ENCODE measurements at places on chromosomes 5 and 9. TPM values are rescaled to one million over a fixed set of nuclear protein-coding genes. Genes with fewer than 3 reads are reported as not detected.

TRIM52 gene
- total RNA-seq = 1.3 TPM

TMC1 gene
- not detected for total RNA-seq

LCNL1 gene
- 2.5 TPM for total RNA-seq

TMOD1 gene
- 0.13 TPM for total RNA-seq

IL13 gene
- not detected for total RNA-seq

RNF224 gene
- 0.25 TPM for total RNA-seq

ADAMTSL1 gene
- 10.4 TPM for total RNA-seq

ANGPTL2 gene
- total RNA-seq = 3.7 TPM

CNTNAP3B gene
- 6.0 TPM for total RNA-seq

C5orf34 gene
- total RNA-seq = 0.89 TPM

PCDHGA2 gene
- 1.1 TPM for total RNA-seq

PCDHGA5 gene
- 1.5 TPM for total RNA-seq

KIF27 gene
- 1.1 TPM for total RNA-seq

KIF20A gene
- 102 TPM for total RNA-seq

AK8 gene
- 0.49 TPM for total RNA-seq

CDX1 gene
- total RNA-seq = 0.33 TPM

NTNG2 gene
- 1.1 TPM for total RNA-seq

TRIP13 gene
- total RNA-seq = 80.8 TPM

ABHD17B gene
- 15.5 TPM for total RNA-seq

FBP1 gene
- not detected for total RNA-seq

OR13C2 gene
- total RNA-seq = not detected

KLF4 gene
- 21.7 TPM for total RNA-seq

PSAT1 gene
- 121 TPM for total RNA-seq

TLR4 gene
- total RNA-seq = 12.2 TPM

NUTM2G gene
- total RNA-seq = not detected

BBLN gene
- total RNA-seq = 177 TPM

CDH6 gene
- 137 TPM for total RNA-seq

TESK1 gene
- total RNA-seq = 29.7 TPM

RORB gene
- total RNA-seq = under 0.01 TPM
